Fibroblast of skin of left biceps (primary cell): ENCODE measurements at places on chromosomes 13 and 19.

GRCh38 chr19:7830272-7830771 is 304 bp downstream of the EVI5L start:
- DNase-seq = no peak

DNA sequence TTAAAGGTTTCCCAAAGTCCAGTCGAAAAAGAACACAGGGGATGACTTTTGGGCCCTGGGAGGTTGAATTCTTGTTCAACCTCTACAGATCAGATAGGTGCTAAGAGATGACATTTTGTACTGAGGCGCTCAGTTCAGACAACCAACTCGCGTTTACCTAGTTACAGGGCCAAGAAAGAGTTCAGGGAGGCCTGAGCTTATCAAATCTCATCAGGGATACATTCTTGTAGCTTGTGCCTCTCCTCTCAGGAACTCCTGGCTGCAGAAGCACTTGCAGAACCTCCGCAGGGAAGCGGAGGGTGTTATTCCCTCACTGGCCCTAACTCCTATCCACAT is 825 bp downstream of the ZNF776 start:
- no peak for DNase-seq

- no peak for DNase-seq
Observed at GRCh38 chr19:44542671-44543070, 13.2 kb upstream of the CEACAM20 start.

DNA sequence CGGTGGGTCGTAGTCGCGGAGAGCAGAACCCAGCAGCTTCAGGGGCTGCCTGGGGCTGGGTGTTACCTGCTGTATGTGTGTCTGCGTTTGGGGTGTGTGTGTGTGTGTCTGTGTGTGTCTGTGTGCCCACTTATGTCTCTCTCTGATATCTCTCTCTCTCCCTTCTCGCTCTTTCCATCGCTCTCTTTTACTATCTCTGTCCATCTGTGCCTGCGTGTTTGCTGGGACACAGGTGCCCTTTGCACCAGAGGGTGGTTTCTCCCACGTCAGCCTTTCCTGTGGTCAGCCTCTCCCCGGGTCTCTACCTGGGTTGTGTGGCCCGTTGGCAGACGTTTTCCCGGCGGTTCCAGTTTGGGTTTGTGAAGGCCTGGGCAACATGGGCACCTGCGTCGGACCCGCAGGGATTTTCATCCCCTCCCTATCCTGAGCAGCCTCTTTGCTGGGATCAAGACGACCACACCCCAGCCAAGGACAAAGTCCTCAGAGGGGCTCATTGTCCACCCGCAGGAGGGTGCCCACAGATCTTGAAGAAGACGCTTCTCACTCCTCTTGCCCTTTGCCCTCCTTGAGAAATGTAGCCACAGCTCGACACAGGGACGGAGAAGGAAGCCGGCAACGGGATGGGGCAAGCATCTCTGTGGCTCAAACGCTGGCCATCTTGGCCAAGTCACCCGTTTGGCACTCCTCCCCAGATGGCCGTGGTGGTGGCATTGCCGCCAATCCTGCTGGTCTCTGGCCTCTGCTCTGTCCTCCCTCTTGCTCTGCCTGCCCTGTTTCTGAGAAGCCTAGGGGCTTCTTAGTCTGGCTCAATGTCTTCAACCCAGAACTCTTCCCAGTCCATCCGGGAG is 43.3 kb downstream of the ZNF146 start:
- DNase-seq = no peak

- DNase-seq = no peak
Observed at GRCh38 chr19:2121416-2122051, 24.8 kb downstream of the IZUMO4 start.

GRCh38 chr13:51953347-51954195 is 57.7 kb downstream of the ATP7B start:
- DNase-seq = no peak

- no peak for DNase-seq
Observed at GRCh38 chr19:4414144-4414799, 11.8 kb downstream of the CHAF1A start.

GRCh38 chr19:2239173-2239572 is 2.5 kb downstream of the SF3A2 start:
- no peak for DNase-seq
